ENCODE measurements at places on chromosomes 2 and 18.

- no peak for DNase-seq
Measured at GRCh38 chr2:66568650-66569300, 133.8 kb downstream of the MEIS1 start.

GRCh38 chr2:169620509-169620908, 36.4 kb downstream of the PPIG start:
- DNase-seq, result no peak

DNA sequence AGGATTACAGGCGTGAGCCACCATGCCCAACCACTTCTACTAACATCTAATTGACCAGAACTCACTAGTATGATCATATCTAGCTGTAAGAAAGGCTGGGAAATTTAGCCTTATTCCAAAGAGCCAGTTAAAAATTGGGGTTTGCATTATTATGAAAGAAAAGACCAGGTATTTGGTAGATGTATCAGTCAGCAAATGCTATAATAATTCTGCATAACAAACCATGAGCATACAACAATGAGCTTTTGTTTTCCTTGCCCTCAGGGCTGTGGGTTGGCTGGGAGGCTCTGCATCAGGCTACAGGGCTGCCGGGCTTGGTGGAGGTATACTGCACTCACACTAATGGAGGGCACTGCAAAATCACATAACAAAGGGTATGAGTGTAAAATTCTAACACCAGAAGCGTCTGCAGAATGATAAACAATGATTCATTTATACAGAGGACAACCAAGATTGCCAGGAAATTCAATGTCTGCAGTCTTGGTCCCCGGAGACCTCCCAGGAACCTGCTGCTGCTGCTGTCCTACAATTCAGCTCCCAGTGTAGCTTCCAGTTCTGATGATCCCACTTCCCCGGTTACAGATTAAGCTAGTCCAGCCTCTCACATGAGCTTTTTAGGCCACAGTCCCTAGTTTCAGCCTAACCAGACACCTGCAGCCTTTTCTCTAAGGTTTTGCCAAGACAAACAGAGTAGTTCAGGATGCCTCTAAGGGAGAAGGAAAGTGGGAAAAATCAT, 32.2 kb upstream of the ST3GAL5 start:
- no peak for DNase-seq

DNA sequence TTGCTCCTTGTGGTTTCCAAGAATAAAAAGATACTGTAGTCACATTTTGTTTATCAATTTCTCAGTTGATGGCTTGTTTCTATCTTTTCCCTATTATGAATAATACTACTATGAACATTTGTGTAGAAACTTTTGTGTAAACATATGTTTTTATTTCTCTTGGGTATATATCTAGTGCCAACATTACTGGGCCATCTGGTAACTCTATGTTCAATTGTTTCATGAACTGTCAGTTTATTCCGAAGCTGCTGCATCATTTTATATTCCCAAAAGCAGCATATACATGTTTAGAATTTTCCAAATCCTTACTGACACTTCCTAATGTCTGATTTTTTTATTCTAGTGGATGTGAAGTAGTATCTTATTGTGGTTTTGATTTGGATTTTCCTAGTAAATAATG, 737.6 kb upstream of the TMEFF2 start:
- no peak for DNase-seq

DNA sequence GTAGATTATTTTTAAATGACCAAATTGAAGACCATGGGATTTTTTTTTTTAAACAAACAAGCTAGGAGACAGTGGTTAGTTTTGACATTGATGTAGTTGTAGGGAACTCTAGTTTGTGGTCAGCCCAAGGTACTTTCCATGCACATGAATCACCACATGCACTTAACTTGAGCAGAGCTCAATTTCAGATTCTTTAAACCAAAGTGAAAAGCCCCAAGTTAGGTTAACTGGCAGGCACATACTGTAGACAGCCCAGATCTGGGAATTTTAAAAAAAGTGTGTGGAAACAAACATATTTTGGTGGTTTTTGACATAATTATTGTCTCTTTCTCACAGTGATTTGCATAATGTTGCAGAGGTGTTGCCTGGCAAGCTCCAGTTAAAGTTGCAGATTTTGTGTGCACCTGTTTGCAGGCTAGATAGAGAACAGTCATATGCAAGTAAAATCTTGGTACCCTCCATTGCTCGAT, 88.4 kb downstream of the BCL2L11 start:
- DNase-seq, result no peak

DNA sequence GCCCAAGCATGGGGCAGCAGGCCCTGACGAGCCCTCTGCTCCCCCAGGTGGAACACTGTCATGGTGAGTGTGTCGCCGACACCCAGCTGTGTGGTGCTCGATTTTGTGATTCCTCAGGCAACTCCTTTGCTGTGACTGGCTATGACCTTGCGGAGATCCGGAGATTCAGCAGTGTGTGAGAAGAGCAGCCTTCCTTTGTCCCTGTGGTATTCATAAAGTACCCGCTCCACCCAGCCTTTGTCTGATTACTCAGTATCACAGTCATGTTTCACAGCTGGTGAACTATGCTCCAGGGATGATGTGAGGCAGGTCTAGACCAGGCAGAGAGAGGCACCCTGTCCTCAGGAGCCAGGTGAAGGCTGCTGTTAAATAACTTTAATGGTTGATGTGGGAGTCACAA, 4.0 kb downstream of the WDR54 start:
- DNase-seq, result no peak

GRCh38 chr2:86764661-86765309, 25.9 kb downstream of the CD8A start:
- no peak for DNase-seq

DNA sequence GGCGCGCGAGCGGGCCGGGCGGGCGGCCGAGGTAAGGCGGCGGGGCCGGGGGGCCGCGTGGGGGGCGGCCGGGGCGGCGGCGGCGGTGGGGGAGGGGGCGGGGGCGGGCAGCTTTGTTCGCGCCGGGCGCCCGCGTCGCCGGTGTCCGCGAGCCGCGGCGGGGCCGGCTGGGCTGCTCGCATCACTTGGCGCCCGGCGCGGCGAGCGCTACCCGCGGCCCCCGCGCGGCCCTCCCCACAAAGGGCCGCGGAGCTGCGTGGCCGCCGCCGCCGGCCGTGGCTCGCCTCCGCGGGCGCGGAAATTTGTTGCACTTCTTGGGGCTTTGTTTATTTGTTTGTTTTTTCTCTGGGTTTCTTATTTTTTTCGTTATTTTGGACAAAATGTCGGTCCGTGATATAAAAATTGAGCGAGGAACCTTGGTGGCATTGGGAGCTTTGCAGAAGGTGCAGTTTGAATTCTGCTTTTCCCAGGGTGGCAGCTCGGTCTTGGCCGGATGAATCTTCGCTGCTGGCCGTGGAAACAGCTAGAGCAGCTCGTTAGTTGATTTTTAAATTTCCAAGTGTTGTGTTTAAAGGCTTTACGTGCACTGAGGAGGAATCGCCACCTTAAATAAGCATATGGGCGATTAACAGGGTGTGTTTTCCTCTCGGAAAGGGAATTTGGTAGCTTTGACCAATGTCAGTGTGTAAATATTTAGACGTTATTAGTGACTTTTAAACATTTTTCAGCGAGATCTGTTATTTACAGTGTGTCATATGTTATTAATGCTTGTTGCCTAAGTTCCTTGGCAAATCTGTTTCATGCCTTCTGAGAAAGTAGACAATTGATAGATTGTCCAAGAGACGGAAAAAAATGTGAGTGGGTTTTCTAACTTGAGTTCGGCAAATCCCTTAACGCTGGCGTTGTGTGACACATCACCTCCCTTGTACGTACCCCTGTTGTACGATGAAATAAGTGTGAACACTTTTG, 822 bp downstream of the UBE2E3 start:
- DNase-seq, result no peak

- no peak for DNase-seq
Measured at GRCh38 chr2:193929131-193929530, 1727.9 kb upstream of the SLC39A10 start.

- DNase-seq, result no peak
Measured at GRCh38 chr2:74537140-74537539, 7.4 kb downstream of the HTRA2 start.

DNA sequence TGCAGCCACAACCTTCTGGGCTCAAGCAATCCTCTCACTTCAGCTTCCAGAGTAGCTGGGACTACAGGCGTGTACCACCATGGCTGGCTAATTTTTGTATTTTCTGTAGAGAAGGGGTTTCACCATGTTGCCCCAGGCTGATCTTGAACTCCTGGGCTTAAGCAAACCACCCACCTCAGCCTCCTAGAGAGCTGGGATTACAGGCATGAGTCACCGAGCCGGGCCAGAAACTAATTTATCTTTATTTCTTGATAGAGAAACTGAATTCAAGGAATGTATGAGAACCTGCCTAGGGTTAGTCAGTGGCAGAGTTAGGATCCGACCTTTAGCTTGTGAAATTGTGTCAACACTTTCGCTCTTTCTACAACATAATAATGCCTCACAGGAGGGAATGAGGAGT, 19.3 kb upstream of the ITGAV start:
- no peak for DNase-seq

DNA sequence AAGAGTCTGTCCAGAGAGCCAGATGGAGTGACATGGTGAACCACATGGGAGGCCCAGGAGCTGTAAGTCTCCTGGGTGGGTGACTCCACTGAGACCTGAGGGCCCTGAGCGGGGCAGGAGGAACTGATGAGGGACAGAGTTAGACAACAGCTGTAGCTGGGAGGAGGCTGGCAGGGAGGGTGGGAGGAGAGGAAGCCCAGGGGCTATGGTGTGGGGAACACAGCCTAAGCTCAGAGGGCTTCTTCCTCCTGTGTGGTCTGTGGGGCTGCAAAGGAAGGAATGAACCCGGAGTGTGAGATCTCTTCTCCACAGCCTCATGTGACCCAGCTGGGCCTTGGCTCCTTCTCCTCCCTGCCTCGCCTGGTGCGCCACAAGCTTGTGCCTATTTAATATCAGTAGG, 395.6 kb upstream of the HS6ST1 start:
- no peak for DNase-seq

DNA sequence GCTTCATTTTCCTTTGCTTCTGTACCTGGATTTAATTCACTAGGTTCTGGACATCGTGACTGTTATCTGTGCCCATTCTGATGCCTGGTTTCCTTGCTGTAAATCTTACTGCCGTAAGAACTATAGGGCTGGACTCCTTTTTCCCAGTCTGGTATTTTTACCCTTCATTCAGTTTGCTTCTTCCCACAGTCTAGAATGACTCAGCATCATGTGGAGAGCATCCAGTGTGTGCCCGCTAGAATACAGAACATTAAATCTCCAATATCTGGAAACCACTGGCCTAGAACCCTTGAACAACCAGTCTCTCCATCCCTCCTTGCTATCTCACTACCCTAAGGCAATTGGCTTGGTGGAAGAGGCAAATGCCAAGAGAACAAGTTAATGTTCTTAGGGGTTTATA, 1075.4 kb upstream of the ZEB2 start:
- no peak for DNase-seq

GRCh38 chr2:137047369-137047768, 282.0 kb downstream of the THSD7B start:
- no peak for DNase-seq

DNA sequence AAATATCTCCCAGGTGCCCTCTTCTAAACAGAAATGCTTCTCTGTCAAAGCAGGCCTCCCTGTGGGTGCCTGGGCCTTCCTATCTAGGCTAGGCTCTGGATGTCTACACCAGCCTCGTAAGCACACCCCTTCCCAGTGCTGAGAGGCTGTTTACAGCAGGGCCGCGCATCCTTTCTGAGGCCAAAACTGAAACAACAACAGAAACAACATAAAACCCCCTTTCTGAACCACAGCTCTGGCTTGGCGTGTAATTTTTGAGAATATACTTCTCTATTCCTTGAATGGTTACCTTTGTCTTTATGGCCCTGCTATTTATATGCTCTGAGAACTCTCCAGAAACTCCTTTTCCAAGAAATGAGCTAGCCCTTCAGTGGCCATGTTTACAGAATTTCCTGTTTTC, 118.4 kb downstream of the BCL2L11 start:
- DNase-seq, result no peak

- DNase-seq, result no peak
Measured at GRCh38 chr2:138244501-138244925, 257.1 kb upstream of the SPOPL start.

- DNase-seq, result no peak
Measured at GRCh38 chr2:128315122-128315828, 3.4 kb downstream of the HS6ST1 start.

- no peak for DNase-seq
Measured at GRCh38 chr2:189076572-189076971, 102.4 kb downstream of the COL3A1 start.

DNA sequence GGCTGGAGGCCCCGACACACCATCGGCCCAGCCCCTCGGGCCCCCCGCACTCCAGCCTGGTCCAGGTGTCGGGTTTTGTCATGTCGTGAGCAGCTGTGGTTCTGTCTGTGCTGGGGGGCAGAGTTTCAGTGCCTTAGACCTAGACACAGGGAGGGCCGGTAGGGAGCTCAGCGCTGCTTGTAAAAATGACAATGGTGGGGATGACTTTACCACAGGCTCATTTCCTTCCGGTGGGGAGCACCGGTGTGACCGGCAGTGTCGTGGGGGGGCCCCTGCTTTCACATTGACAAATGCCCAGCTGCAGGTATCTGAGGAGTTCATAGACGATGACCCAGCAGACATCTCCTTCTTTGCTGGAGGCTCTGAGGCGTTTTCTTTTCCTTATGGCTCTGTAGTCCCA, 66.9 kb downstream of the STK25 start:
- no peak for DNase-seq

- no peak for DNase-seq
Measured at GRCh38 chr2:226873051-226873620, 37.3 kb downstream of the RHBDD1 start.

GRCh38 chr18:12885500-12885899, 1.5 kb upstream of the PTPN2 start:
- DNase-seq, result no peak

DNA sequence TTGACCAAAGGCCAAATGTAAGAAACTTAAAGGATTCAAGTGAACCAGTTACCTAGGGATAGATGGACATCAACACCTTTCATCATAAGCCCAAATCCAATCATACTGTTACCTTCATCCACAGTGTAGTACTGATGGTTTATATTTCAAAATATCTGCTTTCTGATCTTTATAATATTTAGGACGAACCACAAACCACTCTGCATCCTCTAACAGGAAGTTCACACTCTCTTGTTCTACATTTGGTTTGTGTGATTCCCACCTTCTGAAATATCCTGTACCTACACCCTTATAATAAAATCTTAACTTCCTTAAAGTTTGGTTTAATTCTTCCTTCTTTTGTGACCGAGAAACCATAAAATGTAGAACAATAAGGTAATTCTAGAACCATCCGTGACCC, 535.7 kb upstream of the CHAC2 start:
- no peak for DNase-seq

DNA sequence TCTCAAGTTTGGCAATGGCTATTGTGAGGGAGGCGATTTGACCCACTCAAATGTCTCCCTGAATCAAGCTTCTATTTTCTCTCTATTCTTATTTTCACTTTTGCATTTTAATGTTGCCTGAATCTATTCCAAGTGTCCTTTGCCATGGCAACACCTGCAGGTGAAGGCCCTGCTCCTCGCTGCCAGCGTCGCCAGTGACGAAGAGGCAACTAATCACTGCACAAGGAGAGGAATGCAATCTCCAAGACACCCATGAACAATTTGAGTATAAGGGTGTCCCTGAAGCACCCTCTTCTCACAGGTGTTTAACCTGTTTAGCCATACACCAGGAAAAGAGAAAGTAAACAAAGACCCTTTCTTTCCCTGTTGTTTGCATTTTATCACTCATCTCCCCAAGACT, 165.6 kb upstream of the VRK2 start:
- DNase-seq, result no peak

- DNase-seq, result no peak
Measured at GRCh38 chr2:2981000-2981399, 396.6 kb downstream of the EIPR1 start.

GRCh38 chr2:55556809-55557208, 37.3 kb downstream of the CFAP36 start:
- no peak for DNase-seq

GRCh38 chr18:58556331-58557007, 72.4 kb downstream of the ALPK2 start:
- DNase-seq, result no peak

All from stimulated activated naive CD4-positive, alpha-beta T cell (primary cell).